ENCODE measurements at places on chromosomes 13 and 19.

- no peak for DNase-seq
Measured at GRCh38 chr19:55284405-55285058, 735 bp downstream of the BRSK1 start.

DNA sequence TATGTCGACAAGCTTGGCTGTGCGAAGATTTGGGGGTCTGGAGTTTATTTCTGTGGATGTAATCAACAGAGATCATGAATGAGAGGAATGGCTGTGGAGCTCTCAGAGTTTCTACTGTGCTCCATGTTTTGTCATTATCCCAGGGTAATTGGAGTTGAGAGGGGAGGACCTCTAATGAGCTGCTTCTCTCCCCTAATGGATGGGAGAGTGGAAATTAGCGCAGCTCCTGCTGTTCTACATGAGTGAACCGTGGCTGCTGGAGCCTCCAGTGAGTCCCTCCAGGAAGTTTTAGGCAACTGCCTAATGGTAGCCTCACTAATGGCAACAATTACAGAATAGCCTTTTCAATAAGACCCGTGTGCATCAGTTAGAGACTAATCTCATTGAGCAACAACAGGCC is 31.3 kb upstream of the FGF9 start:
- no peak for DNase-seq

GRCh38 chr13:104006625-104007075 is 940.4 kb upstream of the SLC10A2 start:
- DNase-seq = no peak

DNA sequence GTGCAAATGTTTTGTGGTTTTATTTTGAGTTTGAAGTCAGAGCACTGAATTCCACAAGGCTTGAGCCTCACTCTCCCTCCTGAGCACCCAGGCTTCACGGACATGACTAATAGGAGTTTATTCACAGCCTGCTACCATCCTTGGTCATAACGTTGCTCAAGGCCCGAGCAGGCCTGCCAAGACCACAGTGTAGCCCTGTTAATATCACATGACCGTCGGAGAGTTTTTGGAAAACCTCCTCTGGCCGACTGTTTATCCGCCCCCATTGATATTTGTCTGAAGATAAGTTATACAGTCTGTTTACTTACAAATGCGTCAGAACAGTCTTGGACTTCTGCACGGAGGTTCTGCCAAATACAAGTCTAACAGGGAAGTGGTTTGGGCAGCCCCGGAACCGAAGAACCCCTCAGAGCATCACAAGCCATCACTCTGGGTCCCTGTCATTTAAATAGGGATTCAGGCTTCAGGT is 89.9 kb downstream of the COL4A2 start:
- DNase-seq = no peak

DNA sequence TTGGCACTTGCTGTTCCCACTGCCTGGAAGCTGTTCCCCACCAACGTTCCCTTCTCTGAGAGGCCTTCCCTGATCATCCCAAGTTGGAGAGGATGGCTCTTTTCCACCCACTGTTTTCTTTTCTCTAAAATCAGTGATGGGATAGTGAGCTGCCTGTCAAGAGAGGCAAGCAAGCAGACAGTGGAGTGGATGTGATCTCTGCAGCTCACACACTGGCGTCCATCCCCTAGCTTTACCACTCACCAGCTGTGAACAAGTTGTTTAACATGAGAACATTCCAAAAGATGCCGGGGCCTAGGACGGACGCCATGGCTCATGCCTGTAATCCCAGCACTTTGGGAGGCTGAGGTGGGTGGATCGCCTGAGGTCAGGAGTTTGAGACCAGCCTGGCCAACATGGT is 28.0 kb upstream of the SEMA6B start:
- DNase-seq = no peak

DNA sequence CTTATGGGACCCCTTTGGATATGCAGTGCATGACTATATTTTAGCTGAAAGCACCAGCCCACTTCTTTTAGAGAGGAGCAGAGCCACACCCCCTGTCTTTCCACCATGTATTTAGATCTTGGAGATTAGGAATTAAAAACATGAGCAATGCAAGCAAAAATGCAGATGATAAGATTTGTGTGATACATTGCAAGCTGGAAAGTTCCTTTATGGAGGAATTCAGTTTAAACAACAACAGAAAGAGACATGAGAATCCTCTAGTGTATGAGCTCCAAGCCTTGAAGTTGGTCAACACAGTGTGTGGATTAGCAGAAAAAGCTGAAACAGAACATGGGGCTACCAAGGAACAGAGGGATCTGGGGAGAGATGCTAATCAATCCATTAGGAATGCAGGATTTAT is 529.8 kb upstream of the NBEA start:
- no peak for DNase-seq

GRCh38 chr13:105513448-105513847 is 1022.0 kb downstream of the EFNB2 start:
- DNase-seq = no peak

- no peak for DNase-seq
Measured at GRCh38 chr13:77898097-77898496, 20.5 kb downstream of the EDNRB start.

- no peak for DNase-seq
Measured at GRCh38 chr13:109281903-109282635, 504.3 kb downstream of the IRS2 start.

GRCh38 chr19:3565139-3565538 is 7.6 kb upstream of the HMG20B start:
- no peak for DNase-seq

- DNase-seq = no peak
Measured at GRCh38 chr19:30862876-30863275, 486.4 kb downstream of the TSHZ3 start.

GRCh38 chr13:38636761-38637160 is 50.1 kb upstream of the FREM2 start:
- no peak for DNase-seq

DNA sequence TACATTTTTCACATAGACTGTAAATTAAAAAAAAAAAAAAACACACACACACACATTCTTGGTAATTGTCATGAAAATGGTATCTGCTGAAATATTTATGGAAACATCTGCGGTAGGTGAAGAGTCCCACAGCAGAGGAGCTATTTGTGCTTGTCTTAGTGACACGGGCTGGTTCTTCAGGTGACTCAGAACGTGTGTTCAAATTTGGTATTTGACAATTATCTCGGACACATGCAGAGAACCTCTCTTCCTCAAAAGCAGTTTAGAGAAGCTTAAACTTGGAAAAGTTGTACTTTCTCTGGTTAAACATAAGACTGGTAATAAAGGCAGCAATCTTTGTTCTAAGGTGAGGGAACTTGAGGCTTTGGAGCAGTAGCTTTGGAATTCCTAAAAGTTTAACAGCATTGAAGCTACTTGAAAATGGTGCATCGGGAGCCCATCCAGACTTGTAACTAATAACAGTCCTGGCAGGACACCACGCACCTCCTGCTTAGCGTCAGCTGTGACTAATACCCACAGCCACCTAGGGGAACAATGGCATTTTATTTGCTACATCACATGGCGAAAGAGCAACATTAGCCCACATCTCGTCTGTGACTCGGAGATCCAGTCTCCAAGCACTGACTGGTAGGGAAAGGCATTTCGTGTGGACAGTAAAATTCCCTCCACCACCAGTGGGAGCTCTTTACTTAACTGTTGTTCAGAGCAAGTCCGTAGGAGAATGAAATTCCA is 1505.1 kb upstream of the SLC10A2 start:
- DNase-seq = no peak

DNA sequence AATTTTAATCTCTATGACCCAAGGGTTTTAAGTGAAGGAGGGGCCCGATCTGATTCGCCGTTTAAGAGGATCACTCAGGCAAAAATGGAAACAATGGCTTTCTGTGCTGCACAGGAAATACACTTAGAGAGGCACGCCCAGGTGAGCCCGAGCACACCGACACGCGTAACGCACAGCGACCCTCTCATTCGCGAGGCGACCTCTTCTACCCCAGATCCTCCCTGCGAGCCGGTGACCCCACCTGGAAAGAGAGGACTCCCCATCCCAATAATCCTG is 216 bp downstream of the SH2D3A start:
- no peak for DNase-seq

DNA sequence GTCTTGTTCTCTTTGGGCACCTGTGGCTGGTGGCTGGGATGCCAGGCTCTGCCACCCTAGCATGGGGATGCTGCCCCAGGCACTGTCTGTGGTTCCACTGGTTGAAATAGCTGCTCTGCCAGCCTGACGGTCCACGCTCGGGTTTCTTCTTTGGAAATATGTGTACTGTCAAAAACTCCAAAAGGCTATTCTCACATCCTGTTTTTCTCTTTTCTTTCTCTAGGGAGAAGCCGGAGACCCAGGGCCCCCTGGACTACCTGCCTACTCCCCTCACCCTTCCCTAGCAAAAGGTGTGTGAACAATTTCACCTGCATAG is 115.0 kb downstream of the RAB20 start:
- DNase-seq = no peak

GRCh38 chr13:67438465-67438864 is 208.3 kb upstream of the PCDH9 start:
- no peak for DNase-seq

DNA sequence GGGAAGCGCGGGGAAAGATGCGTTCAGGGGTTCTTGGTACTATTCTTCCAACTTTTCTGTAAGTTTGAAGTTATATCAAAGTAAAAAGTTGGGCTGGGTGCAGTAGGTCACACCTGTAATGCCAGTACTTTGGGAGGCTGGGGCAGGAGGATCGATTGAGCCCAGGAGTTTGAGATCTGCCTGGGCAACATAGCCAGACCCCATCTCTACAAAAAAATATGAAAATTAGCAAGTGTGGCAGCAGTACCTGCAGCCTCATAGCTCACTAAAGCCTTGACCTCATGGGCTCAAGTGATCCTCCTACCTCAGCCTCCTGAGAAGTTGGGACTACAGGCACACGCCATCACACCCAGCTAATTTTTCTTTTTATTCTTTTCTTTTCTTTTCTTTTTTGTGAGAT is 12.4 kb upstream of the ZNF77 start:
- DNase-seq = no peak

DNA sequence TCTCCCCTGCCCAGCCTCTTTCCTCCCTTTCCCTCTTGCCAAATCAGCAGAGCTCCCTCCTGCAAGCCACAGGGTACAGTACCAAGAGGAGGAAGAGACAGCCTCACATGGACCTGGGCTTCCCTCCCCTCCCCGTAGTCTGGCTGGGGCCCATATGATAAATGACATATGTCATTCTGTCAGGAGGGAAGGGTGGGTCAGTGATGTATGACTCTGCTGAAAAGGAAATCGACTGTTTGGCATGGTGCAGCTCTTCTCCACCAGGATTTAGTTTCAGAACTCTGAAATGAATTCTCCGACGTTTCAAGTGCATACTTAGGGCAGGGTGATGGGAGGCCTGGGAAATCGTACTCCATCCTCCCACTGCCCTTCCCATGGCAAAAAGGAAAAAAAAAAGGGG is 9.8 kb downstream of the TSHZ3 start:
- DNase-seq = no peak

GRCh38 chr19:2478756-2479555 is 3.0 kb downstream of the GADD45B start:
- peak; percentile 37 for DNase-seq

DNA sequence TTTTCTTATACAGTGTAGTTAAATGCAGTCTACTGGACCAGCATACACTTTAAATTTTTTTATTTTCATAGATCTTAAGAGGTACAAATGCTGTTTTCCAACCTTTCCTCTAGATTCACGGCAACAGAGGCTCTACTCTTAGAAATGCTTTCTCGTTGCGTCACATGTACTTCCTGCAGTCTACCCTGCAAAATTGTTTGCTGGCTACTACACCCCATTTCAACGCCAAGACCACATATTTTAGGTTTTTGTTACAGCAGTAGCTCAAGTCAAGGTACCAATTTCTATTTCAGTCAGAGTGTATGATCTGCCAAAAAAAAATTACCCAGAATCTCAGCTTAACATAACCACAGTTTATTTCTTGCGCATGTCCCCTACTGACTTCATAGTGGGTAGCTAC is 94.1 kb downstream of the TNFSF13B start:
- DNase-seq = no peak

- DNase-seq = no peak
Measured at GRCh38 chr19:43534816-43535761, 2.1 kb downstream of the ZNF575 start.

GRCh38 chr13:101757446-101758039 is 305.1 kb downstream of the ITGBL1 start:
- DNase-seq = no peak

- no peak for DNase-seq
Measured at GRCh38 chr19:53554804-53555203, 16.9 kb downstream of the ZNF331 start.

DNA sequence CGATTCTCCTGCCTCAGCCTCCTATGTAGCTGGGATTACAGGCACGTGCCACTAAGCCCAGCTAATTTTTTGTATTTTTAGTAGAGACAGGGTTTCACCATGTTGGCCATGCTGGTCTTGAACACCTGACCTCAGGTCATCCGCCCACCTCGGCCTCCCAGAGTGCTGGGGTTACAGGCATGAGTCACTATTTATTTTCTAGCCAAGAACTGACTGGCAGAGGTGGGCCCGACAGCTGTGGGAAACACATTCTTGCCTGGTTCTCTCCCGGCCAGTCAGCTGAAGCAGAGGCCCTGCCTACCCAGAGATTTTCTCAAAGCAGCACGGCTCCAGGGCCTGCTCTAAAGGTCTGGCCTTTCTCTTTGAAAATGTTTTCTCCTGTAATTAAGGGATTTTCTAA is 108.0 kb downstream of the KCTD15 start:
- no peak for DNase-seq

- no peak for DNase-seq
Measured at GRCh38 chr13:111978546-111978945, 88.4 kb upstream of the SOX1 start.

GRCh38 chr19:51161266-51161665 is 19.2 kb downstream of the SIGLEC7 start:
- no peak for DNase-seq

DNA sequence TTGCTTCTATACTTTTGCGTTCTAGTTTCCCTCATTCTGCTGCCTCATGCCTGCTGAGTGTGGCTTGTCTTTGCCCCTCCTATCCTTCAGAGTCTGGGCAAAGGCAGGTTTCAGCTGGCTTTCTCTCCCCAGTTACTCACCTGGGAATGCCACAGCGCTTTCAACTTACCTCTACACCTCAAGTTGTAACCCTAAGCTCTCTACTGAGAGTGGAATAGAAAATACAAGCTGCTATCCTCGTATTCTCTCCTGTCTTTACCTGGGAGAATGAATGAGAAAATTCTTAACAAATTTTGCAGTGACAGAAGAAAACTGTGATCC is 316.3 kb upstream of the KLF12 start:
- no peak for DNase-seq

DNA sequence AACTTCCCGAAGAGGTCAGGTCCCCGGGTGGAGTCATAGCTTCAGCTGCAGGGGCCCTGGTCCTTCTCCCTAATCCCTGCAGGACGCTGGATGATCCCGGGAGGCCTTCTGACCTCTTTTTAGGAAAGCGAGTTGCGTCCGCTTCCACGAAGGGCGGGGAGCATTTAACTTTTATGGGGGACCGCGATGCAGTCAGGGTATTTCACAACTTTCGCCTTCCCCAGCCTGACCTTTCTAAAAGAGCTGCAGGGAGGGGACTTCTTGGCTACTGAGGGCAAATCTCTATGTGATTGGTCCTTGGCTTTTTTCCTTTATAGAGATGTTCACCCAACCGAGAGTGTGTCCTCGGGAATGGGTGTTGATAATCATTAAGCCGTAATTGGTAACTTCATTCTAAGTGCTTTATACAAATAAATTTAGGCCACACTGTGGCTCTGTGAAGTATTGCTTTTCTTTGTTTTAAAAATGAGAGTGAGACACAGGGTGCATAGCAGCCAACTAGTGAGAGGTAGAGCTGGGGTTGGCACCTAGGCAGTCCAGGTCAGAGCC is 778 bp downstream of the ZNF230 start:
- no peak for DNase-seq
